NT2/D1 (cell line): ENCODE measurements at places on chromosomes 12 and 14.
A peak's percentile ranks its signal among the peaks of the same experiment; 100 is the strongest.

DNA sequence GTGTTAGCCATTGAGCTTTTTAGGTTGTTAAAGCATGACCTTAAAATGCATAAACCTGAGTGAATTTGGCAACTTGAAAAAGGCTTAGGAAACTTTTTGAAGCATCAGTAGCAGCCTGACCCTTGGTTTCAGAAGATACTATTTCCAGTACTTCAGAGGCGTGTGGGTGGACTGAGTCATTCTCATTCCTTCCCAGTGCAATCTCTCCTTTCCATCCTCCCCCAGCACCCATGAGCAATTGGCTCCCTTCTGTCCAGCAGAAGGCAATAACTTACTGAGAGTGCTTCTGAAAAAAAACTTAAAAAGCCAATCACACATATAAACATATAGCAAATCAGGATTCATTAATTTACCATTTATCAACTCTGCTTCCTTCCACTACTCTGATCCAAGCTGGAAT lies 299.3 kb upstream of the STXBP6 start:
- DNase-seq = no peak

GRCh38 chr12:104748356-104748755 lies 209.7 kb downstream of the SLC41A2 start:
- DNase-seq = no peak

DNA sequence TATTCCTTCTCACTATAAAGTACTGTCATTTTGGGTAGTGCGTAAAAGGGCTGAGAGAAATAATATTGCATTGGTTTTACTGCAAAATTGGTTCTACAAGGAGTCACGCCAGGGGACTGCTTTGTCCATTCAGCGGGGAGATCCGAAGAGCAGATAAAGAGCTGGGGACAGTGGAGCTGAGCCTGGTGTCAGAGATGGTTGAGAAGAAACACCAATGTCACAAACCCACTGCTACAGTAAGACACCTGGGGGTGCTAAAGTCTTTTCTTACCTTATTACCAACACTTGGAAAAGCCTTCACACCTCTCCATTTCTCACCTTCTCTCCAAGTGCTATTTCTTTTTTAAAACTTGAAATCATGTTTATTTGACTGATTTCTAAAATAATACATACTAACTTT lies 14.1 kb downstream of the IL31 start:
- DNase-seq = no peak

DNA sequence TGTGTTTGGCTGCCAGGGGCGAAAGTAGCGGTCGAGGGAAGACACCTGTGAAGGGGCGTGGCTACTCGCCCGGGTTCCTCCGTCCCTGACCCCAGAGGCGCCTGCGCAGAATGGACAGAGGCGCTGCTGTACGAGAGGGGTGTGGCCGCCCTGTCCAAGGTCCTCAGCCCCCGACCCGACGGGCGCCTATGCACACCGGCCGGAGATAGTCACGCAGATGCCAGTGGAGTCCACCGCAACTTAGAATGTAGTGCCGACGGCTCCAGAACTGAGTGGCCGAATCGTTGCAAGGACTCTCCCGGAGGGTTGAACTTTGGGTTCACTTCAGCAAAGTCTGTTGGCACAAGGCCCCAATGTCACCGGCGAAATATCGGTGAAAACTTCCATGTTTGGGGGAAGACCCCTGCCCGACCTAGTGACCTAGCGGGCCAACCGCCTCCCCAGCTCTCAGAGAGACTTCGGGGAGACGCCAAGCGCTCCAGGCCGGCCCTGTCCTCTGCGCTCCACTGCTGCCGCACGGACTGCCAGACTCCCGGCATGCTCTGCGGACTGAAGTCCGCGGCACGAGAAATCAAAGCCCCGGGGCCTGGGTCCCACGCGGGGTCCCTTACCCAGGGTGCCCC lies 541 bp upstream of the RNU6-7 start:
- DNase-seq = peak; percentile 63

GRCh38 chr12:53871367-53871766 lies 67.3 kb upstream of the HOXC13 start:
- no peak for DNase-seq
